ENCODE measurements at places on chromosomes 4 and X. TPM values are rescaled to one million over a fixed set of nuclear protein-coding genes. Genes with fewer than 3 reads are reported as not detected.

The HCFC1 gene
- 25.3 TPM for total RNA-seq

The CYSLTR1 gene
- 2.5 TPM for total RNA-seq

GRCh38 chr4:94358101-94358500 lies 15.5 kb upstream of the HPGDS start:
- H3K27ac ChIP-seq, result no peak overlapping the region
- no peaks in the 10 kb centered on the region for H3K4me1 ChIP-seq
- H3K36me3 ChIP-seq, result no peaks in the 10 kb centered on the region
- DNase-seq, result no peak

GRCh38 chrX:18377796-18378195 lies 23.3 kb upstream of the SCML2 start:
- H3K4me3 ChIP-seq, result no peak overlapping the region
- no peaks in the 10 kb centered on the region for H3K4me1 ChIP-seq
- H3K36me3 ChIP-seq, result no peaks in the 10 kb centered on the region

DNA sequence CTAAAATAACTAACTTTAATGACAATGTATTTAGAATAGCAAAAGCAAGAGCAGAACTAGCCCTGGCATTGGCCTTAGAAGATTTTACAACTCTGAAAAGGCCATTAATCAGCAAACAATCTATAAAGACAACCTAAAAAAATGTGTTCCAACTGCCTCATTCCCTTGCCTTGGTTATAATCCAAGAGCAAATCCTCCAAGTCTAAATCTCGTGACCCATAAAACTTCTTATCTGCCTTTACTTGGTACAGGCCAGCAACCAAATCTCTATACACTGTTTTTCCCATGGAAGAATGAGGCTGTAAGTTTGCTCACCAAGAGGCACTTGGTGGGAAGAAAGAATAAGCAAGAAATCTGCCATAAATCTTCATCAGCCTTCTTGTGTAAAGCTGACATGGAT lies 175.3 kb upstream of the MID1 start:
- no peaks in the 10 kb centered on the region for H3K4me1 ChIP-seq
- no peak overlapping the region for H3K4me3 ChIP-seq
- H3K36me3 ChIP-seq, result no peaks in the 10 kb centered on the region
- no peak for DNase-seq

DNA sequence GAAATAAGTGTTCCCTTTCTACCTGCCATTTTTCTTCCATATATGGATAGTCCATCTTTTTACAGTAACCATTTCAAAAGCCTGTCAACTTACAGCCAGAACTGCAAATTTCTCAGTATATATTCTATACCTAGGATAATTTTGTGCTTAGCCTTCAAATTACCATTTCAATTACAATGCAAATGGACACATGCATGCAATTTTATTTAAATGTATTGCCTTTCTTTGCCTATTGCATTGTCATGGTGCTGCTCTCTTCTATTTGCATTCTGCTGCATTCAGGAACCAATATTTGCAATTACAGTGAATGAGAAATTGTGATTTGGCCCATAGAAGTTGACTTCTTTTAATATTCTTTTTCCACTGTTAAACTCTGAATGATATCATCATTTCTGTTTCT lies 1753.4 kb upstream of the TENM3 start:
- no peak overlapping the region for H3K4me3 ChIP-seq
- H3K27ac ChIP-seq, result no peak overlapping the region
- H3K4me1 ChIP-seq, result no peaks in the 10 kb centered on the region
- no peaks in the 10 kb centered on the region for H3K36me3 ChIP-seq
- DNase-seq, result no peak
- H3K27me3 ChIP-seq, result no peaks in the 10 kb centered on the region

- H3K4me3 ChIP-seq, result no peak overlapping the region
- H3K27ac ChIP-seq, result no peak overlapping the region
- no peaks in the 10 kb centered on the region for H3K27me3 ChIP-seq
- H3K36me3 ChIP-seq, result no peaks in the 10 kb centered on the region
These were observed 9.2 kb downstream of the VSIG4 start for GRCh38 chrX:66030505-66031317.

Measured in lung (tissue), 17 donors.